Stimulated activated CD4-positive, alpha-beta T cell treated with anti-CD3 and anti-CD28 coated beads, Interleukin-1b, Interleukin-23, amount 100 ng/mL, for 1 hour (primary cell): ENCODE measurements at places on chromosomes 6 and 20.

DNA sequence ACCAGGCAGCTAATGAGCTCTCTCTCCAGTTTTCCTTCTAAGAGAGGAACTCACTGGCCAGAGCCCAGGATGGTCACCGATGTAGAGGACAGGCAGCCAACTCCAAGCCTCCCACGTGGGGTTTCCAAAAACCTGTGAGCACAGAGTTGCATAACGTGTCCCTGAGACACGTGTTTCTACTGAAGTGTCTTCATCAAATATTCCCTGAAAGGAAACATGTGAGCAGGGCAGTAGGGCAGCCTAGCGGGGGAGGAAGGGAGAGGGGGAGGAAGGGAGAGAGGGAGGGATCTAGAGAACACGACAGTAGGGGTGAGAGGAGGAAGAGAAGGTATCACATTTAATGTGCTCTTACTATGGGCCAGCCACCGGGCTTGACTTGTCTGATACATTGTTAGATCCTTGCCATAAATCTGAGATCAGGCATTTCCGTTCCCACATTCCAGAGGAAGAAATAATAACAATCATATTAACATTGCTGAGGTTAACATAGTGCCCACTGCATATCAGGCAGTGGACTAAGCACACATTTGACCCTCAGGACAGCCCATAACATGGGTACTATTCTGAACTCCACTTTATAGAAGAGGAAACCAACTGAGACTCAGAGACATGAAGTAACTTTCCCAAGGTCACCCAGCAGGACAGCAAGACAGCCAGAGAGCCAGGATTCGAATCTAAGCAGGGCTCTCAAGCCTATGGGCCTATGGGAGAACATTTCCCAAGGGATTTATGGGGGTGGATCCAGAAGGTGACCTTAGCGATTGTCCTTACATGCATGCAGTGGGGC lies 4.5 kb upstream of the SYS1 start:
- DNase-seq, result no peak

- DNase-seq, result no peak
Measured at GRCh38 chr6:7554533-7555275, 13.2 kb downstream of the DSP start.

- DNase-seq, result no peak
Measured at GRCh38 chr6:54981276-54981609, 134.7 kb downstream of the FAM83B start.

DNA sequence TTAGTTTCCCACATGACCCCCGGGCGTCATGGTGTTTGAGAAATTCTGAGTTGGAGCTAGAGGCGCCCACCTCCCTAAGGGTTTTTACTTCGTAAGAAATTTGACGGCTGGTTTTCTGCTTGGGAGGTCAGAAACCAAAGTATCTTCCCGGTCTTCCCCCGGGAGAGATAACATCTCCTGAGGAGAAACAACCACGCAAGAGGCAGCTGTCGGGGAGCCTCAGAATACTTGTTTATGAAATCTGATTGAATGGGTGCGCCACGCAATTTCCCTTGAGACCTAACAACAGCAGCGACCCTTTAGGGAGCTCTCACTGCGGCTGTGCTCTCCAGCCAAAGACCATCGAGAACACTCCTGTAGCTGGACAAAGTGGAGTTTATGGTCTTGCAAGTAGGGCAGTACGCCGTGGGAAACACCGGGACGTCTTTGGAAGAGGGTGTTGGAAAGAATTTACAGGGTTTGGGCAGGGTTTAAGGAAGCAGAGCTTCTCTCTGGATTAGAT lies 608 bp upstream of the EIF2S2 start:
- DNase-seq, result no peak

DNA sequence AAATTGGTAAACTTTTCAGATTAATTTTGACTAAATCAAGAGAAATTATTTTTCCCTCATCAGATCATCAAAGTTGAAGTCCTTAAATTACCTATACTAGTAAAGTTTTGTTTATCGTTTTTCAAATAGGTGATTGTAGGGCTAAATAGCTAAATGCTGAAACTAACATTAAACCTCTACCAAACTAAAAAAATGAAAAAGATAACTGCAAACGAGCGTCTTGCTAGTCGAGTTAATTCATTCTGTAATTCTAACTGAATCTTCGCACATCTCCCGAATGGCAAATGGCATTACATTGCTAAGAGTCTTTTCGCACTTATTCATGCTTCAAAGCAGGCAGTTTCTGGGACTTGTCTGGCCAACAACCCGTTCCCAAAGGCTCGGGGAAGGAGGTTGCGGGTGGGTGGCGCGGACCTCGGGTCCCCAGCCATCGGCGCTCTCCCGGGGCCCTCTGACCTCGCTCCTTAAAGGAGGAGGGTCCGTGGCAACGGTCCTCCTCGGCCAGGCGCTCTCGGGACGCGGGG lies 43.8 kb downstream of the POPDC3 start:
- no peak for DNase-seq

DNA sequence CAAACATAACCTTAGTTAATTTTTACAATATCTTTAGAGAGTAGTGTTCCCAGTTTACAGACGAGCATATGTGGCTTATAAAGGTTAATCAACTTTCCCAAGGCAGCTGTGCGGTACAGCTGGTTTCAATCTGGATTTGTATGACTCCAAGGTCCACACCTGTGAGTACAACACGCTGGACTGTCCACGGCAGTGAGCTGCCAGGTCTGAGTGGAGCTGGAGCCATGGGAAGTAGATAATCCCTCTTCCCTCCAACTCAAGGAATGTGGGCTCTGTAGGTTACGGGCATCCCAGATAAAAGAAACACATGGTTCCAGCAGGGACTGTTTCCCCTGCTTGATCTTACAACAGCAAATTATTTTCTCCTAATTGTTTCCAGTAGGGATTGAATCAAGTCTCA lies 102.2 kb downstream of the SOD2 start:
- DNase-seq, result no peak

DNA sequence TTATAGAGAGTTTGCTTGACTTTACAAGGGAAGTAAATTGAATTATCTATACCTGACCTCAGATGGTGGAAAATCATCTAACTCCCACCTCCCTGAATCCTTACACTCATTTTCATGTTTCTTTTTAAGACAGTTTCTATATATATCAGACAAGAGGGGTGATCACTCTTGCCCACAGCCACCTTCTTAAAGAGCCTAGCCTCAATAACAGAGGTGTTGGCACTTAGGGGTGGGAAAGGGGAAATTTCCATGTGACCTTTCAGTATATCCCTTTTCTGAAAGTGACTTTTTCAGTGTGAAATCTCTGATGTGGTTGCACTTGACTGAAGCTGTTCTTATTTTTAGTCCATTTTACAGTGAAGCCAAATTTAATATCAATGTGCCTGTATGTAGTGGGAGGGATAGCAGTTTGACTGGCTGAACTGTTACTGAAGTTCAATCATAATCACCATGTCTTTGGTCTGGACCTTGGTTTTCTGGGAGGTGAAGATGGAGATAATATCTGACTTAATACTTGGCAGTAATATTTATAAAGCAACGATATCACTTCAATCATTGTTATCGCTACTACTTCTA lies 141.3 kb downstream of the MAP3K7 start:
- DNase-seq, result no peak

DNA sequence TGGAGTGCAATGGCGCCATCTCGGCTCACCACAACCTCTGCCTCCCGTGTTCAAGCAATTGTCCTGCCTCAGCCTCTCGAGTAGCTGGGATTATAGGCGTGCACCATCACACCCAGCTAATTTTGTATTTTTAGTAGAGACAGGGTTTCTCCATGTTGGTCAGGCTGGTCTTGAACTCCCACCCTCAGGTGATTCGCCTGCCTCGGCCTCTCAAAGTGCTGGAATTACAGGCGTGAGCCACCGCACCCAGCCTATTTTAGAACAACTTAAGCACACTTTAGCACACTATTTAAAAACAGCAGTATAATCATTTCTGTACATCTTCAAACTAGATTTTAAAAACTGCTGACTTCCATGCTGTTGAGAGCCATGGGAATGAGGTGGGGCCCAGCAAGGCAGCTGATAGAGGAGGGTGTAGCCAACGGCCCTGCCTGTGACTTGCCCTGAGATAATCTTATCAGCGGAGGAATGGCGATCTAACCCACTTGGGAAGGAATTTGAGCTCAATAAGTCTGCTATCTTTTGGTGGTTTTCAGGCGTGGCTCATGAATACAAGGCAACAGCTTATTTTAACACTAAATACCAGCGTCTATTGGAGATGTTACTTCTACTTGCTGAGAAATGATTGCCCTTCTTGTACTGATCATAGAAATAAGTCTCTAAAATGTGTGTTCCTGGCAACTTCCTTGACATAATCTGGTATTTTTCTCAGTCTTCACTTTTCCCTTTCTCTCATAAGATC lies 12.1 kb downstream of the ZDHHC14 start:
- no peak for DNase-seq
